ENCODE measurements at places on chromosomes 5 and 9.

GRCh38 chr5:134345996-134346395 is 21.0 kb downstream of the CDKL3 start:
- DNase-seq, result no peak

- no peak for DNase-seq
Observed at GRCh38 chr9:113611461-113612215, 148.1 kb downstream of the RGS3 start.

DNA sequence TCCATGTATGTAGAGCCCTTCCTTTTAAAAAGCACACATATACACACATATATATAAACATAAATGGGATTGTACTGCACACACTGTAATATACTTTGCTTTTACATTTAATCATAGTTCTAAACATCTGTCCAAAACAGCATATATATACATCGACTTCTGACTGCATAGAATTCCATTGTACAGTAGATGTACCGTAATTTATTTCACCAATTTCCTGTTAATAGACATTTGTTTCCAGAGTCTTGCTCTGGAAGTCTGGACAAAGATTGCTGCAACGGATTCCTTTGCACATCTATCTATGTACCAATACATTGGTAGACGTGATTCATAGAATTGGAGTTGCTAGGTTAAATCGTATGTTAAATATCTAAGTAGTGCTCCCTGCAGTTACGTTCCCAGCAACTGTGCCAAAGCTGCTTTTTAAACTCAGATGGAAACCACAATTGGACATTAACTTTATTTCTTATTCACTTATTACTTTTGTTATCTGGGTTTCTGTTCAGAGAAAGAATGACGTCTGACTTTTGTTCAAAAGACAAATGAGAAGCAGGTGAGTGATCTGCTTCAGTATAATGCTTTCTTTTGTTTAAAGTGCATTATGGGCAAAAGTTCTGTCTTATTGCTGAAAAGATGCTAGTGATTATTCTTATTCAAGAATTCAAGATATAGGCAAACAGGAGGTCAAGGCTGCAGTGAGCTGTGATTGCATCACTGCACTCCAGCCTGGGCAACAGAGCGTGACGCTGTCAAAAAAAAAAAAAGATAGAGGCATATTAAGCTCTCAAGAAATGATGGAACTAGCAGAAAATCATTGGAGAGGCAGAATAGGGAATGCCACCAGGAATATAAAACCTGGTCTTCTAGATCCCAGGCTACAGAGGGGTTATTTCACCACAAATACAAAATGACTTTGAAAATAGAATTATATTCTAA is 138.2 kb downstream of the FGF1 start:
- no peak for DNase-seq

DNA sequence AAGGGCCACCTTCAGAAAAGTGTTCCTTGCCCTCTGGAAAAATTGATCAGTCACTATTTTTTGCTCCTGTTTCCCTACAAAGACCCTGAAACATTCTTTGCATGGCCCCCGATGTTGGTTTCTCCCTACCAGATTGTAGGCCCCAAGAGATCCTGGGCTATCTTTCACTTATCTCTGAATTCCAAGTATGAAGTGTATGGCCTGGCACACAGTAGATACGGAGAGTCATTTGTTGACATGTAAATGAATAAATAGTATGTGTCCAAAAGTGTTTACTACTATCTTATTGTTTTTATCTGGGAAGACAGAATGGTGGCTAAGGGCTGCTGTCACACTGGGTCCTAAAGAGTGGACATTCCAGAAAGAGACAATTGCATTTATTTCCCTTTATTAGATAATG is 7.4 kb upstream of the ANKDD1B start:
- no peak for DNase-seq

DNA sequence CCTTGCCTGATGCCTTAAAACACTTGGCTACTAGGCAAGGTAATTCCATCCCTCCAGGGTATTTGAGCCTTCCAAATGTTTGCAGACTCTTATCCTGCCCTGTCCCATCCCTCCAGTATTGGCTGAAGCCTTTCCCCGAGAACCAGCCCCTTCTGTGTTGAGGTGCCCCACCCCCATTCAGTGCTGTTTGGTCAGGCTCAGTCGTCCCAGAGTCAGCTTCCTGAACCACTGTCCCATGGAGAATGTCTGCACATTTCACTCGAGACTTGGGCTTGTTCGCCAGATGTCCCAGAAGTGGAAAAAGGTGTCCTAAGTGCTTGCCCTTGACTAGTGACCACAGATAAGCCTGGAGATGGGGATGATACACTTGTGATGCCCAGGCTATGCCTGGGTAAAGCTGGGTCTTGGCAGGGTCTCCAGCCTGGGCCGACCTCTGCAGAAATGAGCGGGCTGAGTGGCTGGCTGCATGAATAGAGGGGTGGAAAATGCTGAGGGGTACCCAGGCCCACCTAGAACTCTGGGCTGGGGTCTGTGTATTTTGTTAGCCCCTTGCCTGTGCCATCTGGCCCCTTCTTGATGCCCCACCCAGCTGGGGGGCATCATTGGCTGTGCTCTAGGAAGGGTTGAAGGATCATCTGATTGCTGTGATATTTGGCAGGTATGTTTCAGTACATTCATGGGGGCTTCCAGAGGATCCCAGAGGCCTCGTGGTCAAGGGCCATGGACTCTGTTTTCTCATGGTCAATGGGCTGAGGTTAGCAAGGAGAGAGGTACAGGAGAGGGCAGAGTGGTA is 178.4 kb downstream of the MACROH2A1 start:
- DNase-seq, result no peak

DNA sequence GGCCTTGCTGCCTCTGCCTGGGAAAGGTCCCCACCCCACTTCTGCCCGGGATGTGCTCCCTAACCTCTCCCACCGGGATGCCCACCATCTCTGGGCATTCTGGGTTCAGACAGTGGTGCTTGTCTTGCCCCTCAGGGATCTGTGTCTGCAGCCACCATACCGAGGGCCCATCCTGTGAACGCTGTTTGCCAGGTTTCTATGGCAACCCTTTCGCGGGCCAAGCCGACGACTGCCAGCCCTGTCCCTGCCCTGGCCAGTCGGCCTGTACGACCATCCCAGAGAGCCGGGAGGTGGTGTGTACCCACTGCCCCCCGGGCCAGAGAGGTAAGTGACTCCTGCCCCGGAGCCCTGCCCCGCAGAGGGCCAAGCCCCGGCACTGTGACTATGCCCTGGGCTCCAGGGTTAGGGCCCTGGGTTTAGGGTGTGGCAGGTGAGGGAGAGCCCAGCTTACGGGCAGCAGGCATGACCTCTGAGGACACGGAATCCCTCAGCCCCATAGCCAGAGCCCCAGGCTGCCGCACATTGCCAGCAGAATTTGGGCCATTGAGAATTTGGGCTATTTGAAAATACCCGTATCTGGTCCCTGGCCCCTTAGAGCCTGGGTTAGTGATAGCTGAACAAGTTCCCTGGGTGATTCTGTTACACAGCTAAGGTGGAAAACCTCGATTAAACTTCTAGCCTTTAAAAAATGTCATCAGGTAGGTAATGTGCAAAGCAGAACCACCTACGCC is 35.3 kb upstream of the AIF1L start:
- no peak for DNase-seq

DNA sequence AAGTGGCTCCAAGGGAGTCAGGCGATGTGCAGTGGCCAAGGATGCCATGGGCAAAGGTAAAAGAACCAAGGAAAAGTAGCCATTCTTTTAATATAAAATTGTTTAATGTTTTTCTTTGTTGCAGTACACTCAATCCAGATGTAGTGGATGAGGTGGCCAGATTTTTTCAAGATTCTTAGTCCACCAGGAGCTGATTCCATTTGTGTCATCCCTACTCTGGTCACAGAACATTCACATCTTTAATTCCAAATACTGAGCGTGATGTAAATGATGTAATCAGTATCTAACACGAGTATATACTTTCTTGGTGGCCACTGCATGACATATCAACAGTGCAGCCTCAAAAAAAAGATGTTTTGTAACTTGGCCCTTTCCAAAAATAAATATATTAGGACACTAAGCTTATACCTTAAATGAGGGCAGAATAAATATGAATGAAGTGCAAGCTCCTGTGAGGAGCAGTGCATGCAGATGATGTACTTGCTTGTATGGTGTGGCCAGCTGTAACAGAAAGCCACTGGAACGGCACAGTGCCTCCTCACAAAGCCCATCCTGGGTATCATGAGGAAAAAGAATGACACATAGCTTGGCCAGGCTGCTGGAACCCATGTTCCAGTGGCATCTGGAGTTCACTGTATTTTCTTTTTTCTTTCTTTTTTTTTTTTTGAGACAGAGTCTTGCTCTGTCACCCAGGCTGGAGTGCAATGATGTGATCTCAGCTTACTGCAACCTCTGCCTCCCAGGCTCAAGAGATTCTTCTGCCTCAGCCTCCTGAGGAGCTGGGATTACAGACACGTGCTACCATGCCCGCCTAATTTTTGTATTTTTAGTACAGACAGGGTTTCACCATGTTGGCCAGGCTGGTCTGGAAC is 6.5 kb upstream of the SPATA24 start:
- DNase-seq, result no peak

- DNase-seq, result no peak
Observed at GRCh38 chr9:130199605-130200004, 27.4 kb downstream of the NCS1 start.

- no peak for DNase-seq
Observed at GRCh38 chr5:132447196-132447595, 43.4 kb downstream of the IRF1 start.

DNA sequence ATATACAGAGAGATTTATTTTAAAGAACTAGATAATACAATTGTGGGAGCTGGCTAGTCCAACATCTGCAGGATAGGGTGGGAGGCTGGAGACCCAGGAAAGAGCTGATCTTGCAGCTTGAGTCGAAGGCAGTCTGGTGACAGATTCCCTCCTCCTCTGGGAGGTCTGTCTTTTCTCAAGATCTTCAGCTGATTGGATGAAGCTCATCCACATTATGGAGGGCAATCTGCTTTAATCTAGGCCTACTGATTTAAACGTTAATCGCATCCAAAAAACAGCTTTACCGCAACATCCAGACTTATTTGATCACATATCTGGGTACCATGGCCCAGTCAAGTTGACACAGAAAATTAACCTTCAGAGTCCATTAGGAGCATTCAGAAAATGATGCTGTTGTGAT is 168.1 kb downstream of the ATPSCKMT start:
- DNase-seq, result no peak

- DNase-seq, result no peak
Observed at GRCh38 chr5:95731571-95732554, 727 bp downstream of the RHOBTB3 start.

GRCh38 chr9:72903103-72903502 is 49.8 kb downstream of the ALDH1A1 start:
- no peak for DNase-seq

GRCh38 chr5:8842971-8843551 is 702.8 kb downstream of the SEMA5A start:
- DNase-seq, result peak; percentile 51

DNA sequence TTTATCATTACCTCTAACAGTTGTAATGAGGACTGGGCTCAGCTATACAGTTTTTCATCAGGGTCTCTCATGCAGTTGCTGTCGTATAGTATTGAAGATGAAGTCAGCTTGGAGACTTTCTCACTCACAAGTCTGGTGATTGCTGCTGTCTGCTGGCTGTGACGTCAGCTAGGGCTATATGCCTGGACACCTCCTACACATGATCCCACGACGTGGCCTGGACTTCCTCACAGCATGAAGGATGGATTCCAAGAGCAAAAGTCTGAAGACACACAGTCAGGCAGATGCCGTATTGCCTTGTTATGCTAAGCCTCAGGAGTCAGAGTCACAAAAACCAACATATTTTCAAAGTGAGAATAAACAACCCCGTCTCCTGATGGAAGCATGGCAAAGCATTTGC is 193.3 kb downstream of the LURAP1L start:
- DNase-seq, result no peak

GRCh38 chr5:55188656-55189540 is 15.9 kb upstream of the CDC20B start:
- peak; percentile 25 for DNase-seq

DNA sequence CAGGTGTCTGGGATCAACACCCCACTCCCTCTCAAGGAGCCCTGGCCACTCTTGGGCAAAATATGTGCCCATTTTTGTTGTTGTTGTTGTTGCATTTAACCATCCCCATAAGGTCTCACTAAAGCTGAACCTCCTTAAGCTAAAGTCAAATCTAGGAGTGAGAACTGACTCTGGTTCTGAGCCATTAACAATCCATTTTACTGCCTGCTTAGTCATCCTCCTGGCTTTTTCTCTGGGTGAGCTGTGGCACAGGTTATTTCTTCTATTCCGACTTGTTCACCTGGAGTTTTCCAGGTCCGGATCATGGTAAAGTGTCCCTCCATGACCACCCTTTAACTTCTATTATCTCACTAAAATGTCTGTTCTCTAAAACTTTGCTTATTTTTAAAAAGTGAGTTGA is 85.2 kb downstream of the CAMK4 start:
- DNase-seq, result no peak

- DNase-seq, result no peak
Observed at GRCh38 chr9:4214486-4214885, 85.4 kb downstream of the GLIS3 start.

DNA sequence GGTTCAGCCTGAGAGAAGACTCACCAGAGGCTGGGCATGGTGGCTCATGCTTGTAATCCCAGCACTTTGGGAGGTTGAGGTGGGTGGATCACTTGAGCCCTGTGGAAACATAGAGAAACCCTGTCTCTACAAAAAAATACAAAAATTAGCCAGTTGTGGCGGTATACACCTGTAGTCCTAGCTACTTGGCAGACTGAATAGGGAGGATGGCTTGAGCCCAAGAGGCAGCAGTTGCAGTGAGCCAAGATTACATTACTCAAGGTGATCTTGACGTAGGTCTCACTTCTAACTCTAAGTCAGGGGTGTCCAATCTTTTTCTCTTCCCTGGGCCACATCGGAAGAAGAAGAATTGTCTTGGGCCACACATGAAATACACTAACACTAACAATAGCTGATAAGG is 16.2 kb upstream of the ATP6V1G1 start:
- DNase-seq, result no peak

GRCh38 chr9:104914466-104914865 is 13.5 kb downstream of the ABCA1 start:
- DNase-seq, result no peak

- DNase-seq, result no peak
Observed at GRCh38 chr9:38278457-38278856, 114.0 kb upstream of the ALDH1B1 start.

- DNase-seq, result no peak
Observed at GRCh38 chr5:141585594-141585993, 33.2 kb downstream of the DIAPH1 start.

- no peak for DNase-seq
Observed at GRCh38 chr5:6727231-6727630, 14.0 kb downstream of the TENT4A start.

GRCh38 chr5:66197764-66198405 is 53.8 kb downstream of the SREK1 start:
- no peak for DNase-seq

DNA sequence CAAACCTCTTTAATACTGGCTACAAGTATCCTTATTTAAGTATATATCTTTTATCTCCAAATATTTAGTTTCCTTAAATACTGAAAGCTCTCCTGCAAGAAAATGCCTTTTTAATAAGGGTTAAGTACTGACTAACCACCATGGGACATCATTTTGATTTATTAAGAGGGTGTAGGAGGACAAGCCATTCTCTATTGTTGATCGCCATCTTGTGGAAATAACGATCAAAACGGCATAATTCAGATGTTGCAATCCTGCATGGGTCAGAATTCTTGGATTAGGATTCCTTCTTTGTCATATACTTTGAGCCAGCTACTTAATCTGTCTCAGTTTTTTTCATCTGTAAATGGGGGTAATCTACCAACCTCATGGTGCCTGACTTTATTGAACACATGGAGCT is 28.7 kb upstream of the C5orf46 start:
- no peak for DNase-seq

All from NCI-H187 treated with DMSO at 0.1 percent for 48 hours (cell line).